Activated T-helper 1 cell treated with Interleukin-2 at 50 U/mL for 16 hours (primary cell): ENCODE measurements at places on chromosomes 1 and 21.

- no peak for DNase-seq
These were observed 44.3 kb downstream of the ERICH3 start for GRCh38 chr1:74629283-74629682.

GRCh38 chr1:15258833-15259621 is 12.0 kb downstream of the FHAD1 start:
- no peak for DNase-seq

GRCh38 chr1:56477164-56478111 is 101.9 kb downstream of the PLPP3 start:
- DNase-seq, result no peak

DNA sequence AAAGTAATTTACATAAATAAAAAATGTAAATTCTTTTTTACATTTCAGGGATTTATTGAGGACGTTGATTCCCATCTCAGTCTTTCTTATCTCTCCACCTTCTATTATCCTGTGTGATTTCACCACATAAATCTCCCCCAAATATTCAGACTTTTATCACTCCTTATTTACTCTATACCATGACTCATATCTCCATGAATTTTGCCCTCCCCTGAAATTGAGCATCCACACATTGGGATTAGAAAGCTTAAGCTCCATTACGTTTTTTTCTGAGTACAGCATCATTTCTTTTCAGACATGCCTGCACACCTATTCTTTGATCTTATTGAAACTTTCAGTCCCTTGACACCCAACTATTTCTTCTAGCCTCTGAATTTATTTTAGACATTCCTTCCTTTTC is 111.2 kb downstream of the IFI44 start:
- no peak for DNase-seq
